ENCODE measurements at places on chromosomes 13 and 19.

- peak; percentile 43 for DNase-seq
Observed at GRCh38 chr13:36981156-36981743, 17.9 kb downstream of the ALG5 start.

DNA sequence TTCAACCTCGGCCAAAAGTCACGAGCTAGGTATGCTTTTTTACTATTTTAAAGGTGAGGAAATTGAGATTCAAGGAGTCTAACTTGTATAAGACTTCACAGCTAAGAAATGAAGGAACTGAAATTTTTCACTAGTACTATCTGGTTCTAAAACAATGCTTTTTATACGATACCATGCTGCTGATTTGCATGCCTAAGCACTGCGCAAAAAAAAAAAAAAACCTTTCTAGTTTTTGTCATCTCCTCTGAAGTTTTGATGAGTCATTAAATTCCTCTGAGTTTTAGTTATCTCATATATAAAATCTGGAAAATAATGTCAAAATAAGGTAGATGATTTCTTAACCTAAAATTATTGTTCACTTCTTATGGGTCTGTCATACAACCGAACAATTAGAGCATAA is 28.0 kb upstream of the UFM1 start:
- no peak for DNase-seq

- no peak for DNase-seq
Observed at GRCh38 chr13:102293723-102294122, 108.1 kb downstream of the FGF14 start.

DNA sequence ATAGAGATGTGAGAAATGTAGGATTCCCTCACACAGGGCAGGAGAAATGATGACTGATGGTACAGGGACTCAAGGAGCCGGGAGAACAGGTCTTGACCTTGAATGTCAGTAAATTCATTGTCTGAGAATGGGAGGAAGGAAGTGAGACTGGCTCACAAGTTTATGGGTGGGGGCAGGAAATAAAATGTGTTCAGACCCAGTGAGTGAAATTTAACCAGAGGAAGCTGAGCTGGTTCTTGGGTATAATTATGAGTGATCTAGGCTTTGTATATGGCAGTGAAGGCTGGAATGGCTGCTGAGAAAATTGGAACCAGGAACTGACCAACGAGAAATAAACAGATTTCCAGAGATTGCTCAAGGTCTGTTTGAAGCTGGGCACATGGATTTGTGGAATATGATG is 6.3 kb upstream of the IGSF23 start:
- no peak for DNase-seq

DNA sequence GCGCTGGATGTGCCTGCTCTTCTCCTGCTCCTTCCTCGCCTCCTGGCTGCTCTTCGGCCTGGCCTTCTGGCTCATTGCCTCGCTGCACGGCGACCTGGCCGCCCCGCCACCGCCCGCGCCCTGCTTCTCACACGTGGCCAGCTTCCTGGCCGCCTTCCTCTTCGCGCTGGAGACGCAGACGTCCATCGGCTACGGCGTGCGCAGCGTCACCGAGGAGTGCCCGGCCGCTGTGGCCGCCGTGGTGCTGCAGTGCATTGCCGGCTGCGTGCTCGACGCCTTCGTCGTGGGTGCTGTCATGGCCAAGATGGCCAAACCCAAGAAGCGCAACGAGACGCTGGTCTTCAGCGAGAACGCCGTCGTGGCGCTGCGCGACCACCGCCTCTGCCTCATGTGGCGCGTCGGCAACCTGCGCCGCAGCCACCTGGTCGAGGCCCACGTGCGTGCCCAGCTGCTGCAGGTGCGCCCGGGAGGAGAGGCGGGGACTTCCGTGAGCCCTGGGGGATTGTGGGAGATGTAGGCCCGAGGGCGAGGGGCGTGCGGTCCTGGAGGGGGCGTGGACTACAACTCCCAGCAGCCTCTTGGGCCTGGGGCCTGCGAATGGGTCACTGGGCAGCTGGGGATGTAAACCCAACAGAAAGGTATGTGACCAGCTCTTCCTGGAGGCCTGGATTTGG is 6.7 kb downstream of the KCNJ14 start:
- DNase-seq = no peak

DNA sequence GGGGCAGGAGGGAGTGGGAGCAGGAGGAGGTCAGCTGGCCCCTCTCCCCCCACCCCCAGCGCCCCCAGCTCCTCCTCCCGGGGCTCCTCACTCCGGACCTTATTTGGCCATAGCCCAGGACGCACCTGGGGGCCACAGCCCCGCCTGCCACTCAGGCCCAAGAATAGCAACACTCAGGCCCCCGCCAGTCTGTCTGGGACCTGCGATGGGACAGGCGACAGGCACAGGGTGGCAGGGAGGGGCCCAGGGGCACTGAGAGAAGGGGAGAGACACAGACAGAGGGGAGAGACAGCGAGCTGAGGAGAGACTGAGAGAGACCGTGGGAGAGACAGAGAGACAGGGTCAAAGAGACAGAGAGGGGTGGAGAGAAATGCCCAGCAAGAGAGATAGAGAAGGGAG is 10.2 kb downstream of the JOSD2 start:
- DNase-seq = no peak

DNA sequence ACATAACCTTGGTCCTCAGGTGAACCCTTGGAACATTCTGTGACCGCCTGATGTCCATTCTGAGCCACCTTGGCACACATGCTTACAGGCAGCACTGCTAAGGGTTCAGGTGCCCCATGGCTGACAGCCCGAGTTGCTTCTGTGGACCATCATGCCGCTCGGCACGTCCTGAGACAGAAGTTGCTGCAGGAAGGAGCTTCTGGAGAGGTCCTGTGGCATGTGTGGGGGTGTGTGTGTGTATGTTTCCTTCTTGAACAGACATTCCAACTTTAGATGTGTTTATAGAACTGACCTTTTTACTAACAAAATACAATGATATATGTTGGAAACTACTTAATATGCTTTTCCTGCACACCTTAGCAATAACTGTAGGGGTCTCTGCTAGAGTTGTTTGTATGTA is 4.8 kb upstream of the C1QTNF9 start:
- no peak for DNase-seq

DNA sequence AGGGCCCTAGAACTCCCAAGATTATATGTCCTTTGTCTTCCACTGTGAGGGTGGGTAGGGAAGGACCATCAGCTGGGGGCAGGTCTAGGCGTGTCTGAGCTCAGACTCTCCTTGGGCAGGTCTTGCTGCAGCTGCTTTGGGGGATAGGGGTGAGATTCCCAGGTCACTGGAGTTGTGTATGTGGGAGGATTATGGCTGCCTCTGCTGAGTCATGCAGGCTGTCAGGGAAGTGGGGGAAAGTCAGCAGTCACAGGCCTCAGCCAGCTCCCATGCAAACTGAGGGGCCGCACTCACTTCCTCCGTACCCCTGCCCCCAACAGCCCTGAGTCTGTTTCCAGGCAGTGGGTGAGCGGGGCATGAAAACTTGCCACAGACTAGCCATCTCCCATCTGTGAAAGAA is 600.8 kb downstream of the DIAPH3 start:
- DNase-seq = no peak

- no peak for DNase-seq
Observed at GRCh38 chr13:24085662-24086061, 74.9 kb upstream of the SPATA13 start.

- DNase-seq = no peak
Observed at GRCh38 chr19:31316201-31316951, 32.9 kb downstream of the TSHZ3 start.

DNA sequence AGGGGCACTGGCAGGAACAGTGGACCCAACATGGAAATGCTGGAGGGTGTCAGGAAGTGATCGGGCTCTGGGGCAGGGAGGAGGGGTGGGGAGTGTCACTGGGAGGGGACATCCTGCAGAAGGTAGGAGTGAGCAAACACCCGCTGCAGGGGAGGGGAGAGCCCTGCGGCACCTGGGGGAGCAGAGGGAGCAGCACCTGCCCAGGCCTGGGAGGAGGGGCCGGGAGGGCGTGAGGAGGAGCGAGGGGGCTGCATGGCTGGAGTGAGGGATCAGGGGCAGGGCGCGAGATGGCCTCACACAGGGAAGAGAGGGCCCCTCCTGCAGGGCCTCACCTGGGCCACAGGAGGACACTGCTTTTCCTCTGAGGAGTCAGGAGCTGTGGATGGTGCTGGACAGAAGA is 4.1 kb downstream of the KLK2 start:
- no peak for DNase-seq

GRCh38 chr19:21466627-21467026 is 38.8 kb upstream of the ZNF429 start:
- DNase-seq = no peak

DNA sequence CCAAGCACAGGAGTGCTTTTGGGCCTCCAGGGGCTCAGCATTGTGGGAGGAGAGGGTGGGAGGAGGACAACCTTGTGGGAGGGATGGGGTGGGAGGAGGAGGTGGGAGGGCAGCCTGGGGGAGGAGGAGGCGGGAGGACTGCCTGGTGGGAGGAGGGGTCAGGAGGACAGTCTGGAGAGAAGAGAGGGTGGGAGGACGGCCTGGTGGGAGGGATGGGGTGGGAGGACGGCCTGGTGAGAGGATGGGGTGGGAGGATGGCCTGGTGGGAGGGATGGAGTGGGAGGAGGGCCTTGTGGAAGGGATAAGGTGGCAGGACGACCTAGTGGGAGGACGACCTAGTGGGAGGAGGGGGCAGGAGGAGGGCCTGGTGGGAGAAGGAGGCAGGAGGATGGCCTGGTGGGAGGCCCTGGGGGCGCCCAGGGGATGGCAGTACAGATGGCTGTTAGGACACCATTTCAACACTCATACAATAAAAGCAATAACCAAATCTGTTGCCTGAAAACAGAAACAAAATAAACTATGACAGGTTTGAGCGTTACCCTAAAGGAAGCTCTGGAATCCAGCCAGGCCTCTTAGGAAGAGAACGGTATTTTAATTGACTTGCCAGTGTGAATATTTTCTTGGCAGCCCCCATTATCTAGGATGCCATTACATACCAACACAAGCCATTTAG is 63.7 kb downstream of the CRYL1 start:
- DNase-seq = no peak

GRCh38 chr19:14972676-14973075 is 7.0 kb downstream of the SLC1A6 start:
- no peak for DNase-seq

DNA sequence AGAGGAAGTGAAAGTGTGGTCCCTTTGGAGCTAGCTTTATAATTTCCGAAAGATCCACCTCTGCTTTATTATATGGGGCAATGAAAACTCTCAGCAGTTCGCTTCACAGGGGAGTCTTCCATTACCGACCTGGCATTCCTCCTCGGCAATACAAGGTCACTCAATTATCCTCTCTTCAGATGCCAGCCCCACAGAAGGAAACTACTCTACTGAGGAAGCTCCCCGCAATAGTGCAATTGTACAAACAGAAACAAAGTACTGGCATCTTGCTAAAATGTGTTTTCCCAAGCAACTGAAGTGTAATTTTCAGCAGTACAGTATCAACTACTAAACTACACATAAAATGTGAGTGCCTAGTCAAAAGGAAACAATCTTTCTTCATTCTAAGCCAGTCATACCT is 702.0 kb downstream of the PCDH9 start:
- DNase-seq = no peak

DNA sequence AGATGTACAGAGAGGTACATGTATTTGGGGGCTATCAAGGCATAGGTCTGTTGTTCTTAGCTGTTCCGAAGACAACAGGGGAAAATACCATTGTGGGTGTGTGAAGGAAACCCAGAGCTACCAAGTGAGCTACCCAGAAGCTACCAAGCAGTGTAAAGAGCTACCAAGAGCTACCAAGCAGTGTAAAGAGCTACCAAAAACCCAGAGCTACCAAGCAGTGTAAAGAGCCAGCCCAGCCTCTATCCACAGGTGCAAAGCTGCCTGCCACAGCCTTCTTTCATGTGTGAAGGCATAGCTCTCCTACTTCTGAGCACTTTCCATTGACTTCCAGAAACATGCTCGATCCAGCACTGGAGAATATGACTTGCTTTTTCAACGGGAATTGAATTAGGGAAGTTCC is 145.7 kb downstream of the AKAP11 start:
- DNase-seq = no peak

- no peak for DNase-seq
Observed at GRCh38 chr19:17159466-17160393, 55.4 kb upstream of the USE1 start.

GRCh38 chr19:15294561-15294990 is 37.8 kb downstream of the BRD4 start:
- DNase-seq = no peak

DNA sequence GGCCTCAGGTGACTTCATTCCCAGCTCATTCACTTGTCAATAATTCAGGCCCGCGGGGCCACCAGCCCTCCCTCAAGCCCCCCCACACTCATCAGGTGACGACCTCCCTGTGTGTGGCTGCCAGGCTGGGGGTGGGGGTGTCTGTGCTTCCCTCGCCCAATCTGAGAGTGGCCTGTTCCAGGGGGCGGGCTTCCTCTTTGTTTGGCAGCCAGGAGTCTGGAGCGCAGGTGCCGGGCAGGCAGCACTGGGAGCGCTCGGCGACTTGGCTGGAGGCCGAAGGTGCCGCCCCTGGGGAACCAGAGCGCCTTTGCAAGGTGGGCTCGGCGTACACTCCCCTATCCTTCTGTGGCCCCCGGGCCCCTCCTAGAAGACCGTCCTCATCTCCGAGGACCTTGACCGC is 5.4 kb upstream of the ZNF98 start:
- peak; percentile 7 for DNase-seq

DNA sequence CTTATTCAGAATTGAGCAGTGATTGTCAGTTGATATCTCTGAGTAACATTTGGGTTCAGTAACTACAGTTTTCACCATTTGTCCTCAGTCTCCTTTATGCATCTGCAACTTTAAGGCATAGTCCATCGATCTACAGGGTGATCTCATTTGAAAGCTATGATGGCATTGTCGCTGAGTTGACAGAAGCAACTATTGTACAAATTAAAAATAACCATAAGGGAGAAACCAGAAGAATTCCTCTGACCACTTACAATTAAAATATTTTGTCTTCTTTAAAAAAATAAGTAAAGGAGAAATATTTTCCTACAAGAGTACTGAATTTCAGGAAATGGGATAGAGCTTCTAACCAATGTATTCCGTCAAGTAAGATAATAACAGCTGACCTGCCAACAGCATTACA is 30.6 kb downstream of the RAP2A start:
- DNase-seq = no peak

DNA sequence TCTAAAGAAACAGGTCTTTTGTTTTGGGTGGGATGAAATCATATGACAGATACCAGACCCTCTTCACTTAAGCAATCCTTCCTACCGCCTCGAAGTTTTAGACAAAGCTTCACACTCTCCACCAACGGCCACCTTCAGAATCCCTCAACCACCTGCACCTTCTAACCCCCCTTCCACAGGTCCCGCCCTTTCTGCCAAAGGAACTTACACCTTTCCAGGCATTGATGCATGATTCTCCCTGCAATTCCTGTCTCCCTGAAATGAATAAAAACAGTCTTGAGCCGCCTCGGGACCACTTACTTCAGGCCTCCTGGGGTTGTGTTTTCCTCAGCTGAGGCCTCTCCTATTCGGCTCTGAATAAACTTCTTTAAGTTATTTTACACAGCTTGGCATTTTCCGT is 859 bp downstream of the ZNF433 start:
- no peak for DNase-seq

Measured in SK-N-DZ (cell line).